ENCODE measurements at places on chromosomes 11 and 22.

- no peak for DNase-seq
These were observed 17.4 kb downstream of the RASD2 start for GRCh38 chr22:35558031-35558430.

DNA sequence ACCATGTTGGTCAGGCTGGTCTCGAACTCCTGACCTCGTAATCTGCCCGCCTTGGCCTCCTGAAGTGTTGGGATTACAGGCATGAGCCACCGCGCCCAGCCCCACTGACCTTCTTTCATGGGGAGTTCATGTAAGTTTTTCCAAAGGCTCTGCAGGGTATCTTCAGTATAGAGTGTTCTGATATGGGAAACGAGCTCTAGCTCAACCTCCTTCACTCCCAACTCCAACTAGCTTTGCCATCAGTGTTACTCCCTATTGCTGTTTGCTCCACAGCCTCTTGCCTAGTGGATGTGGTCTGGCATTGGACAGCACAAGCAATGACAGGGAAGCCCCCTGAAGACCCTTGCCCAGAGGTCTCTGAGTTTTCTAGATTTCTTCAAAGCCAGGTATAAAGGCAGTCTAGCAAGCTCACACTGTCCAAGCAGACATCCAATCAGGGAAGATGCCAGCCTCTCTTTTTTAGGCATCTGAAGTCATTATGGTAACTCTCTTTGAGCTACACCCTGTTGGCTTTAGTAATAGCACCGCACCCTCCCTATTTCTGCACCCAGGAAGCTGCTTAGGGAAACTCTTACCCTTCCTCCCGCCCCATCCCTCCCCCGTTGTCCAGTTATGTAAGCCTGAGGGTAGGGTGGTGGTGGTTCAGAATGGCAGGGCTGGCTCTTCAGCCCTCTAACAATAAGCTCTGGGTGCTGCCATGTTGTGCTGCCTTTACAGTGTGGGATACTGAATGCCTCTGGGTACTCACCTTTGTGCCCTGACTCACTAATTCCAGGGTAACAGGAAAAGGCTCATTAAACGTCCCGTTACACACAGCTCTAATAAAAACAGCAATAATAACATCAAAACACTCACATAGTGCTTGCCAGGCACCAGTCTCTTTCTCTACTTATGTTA lies 41.4 kb upstream of the CLDN5 start:
- DNase-seq: no peak

- DNase-seq: no peak
These were observed 39.1 kb upstream of the SPTBN2 start for GRCh38 chr11:66768088-66768521.

DNA sequence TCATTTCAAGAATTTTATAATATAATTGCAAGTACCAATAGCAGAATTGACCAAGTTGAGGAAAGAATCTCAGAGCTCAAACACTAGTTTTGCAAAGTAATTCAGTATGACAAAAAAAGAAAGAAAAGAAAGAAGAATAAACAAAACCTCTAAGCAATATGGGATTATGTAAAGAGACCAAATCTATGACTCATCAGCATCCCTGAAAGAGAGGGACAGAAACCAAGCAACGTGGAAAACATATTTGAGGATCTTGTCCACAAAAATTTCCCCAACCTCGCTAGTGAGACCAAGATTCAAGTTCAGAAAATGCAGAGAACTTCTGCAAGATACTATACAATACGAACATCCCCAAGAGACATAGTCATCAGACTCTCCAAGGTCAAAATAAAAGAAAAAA lies 203.7 kb upstream of the DDI1 start:
- no peak for DNase-seq

GRCh38 chr22:37933711-37934376 lies 19.6 kb downstream of the C22orf23 start:
- peak; percentile 90 for DNase-seq

DNA sequence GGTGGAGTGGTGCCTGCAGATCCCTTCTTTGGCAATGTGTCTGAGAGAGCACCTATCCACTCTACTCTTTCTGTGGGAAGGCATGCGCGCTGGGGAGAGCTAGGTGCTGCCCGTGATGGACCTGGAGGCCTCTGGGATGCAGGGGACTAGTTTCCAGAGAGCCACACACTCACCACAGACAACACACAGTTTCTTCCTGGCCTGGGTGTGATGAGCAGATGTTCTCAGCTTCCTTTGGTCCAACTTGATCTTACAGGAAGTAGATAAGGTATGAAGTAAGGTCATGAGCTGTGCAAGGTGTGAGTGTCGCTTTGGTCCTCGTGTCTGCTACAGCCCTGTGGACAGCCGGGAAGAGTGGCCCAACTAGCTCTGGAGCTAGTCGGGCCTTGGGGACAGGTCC lies 27.3 kb upstream of the SUSD2 start:
- DNase-seq: no peak

GRCh38 chr11:40602866-40603552 lies 856.4 kb downstream of the LRRC4C start:
- DNase-seq: no peak

DNA sequence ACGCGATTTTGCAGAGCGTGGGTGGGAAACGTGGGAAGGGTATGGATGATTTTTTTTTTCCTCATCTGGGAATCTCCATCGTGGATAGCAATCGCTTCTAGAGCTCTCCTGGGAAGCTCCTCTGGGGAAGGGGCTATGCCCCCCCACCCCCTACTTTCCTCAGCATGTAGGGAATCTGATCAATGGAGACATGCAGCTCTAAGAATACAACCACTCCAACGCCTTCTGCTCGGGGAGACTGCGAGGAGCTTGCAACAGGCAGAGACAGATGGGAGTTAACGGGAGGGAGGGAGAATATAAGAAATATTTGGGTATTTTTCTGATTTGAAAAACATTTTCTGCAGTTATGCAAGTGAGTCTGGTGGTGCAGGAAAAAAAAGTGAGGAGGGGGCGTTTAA lies 104.6 kb upstream of the HSD17B12 start:
- DNase-seq: no peak

DNA sequence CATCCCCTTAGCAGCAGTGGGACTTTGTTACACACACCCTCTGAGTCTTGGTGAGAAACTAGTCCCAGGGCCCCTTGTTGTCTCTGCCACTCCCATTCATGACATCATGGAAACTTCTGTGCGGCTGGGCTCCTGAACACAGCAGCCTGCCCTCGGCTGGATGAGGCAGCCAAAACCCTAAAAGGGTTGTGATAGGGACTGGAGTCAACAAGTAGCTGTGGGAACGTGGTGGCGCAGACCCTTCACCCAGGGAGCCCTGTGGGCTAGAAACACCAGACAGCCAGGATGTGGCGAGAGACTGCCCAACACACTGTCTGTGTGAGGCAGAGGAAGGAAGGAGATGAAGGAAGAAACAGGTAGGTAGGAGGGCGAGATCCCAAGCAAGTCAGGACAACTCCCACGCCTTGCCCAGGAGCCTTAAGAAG lies 3.9 kb downstream of the CD3D start:
- DNase-seq: no peak

DNA sequence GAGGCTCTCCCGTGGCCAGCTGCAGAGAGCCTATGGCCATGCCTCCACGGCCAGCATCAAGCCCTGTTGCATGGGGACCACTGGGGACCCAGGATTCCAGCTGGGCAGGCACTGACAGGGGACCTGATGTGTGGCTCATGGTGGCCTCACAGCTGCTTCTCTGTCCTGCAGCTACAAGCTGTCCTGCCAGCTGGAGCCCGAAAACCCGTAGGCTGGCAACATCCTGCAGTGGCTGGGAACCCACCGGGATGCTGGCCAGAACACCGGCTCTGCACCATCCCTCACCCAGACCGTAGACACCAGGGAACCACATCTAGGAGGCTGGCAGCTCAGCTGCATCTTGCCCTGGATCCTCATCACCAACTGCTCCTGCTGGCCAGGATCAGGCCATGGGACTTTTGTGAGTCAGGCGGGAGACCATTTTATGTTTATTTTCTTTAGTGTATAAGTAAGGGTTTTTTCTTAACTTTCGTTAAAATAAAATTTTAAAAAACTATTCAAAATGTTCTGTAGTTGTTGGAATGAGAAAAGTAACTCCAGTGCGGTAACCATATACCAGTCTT lies 7.9 kb downstream of the RGL4 start:
- DNase-seq: no peak

GRCh38 chr22:39434721-39435120 lies 22.1 kb upstream of the MGAT3 start:
- no peak for DNase-seq

DNA sequence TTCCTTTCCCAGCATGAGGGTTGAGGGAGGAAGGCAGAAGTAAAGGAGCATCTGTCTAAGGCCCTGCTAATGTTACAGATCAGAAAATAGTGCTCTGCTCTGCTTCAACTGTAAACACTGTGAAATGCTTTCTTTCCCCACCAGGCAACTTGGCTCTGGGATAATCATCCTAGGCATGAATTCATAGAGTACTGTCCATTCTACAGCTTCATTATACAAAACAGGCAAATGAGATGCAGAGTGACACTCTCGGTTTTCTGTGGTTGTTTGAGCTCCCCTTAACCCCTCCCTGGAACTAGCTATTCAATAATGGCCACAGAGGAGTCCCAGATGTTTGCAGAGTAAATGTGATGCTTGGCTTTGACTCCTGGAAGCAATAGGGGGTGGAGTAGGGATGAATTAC lies 184.3 kb upstream of the CTSC start:
- DNase-seq: no peak

- DNase-seq: no peak
These were observed 338.6 kb downstream of the INSC start for GRCh38 chr11:15453211-15453765.

DNA sequence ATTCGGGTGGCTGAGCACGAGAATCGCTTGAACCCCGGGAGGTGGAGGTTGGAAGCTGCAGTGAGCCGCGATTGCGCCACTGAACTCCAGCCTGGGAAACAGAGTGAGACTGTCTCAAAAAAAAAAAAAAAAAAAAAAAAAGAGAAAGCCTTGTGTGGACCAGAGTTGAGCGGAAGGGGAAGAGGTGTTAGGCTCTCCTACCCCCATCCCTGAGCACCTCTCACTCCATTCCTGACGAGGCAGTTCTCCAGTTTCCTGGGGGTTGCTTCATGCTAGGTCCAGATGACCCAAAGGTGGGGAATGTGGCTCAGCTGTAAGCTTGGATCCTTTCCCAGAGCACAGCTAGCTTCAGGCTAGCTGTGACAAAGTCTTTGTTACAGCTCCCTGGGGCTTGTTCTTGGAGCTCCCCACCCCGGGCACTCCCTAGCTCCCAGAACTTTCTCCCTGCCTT lies 8.8 kb upstream of the DNAL4 start:
- DNase-seq: no peak

DNA sequence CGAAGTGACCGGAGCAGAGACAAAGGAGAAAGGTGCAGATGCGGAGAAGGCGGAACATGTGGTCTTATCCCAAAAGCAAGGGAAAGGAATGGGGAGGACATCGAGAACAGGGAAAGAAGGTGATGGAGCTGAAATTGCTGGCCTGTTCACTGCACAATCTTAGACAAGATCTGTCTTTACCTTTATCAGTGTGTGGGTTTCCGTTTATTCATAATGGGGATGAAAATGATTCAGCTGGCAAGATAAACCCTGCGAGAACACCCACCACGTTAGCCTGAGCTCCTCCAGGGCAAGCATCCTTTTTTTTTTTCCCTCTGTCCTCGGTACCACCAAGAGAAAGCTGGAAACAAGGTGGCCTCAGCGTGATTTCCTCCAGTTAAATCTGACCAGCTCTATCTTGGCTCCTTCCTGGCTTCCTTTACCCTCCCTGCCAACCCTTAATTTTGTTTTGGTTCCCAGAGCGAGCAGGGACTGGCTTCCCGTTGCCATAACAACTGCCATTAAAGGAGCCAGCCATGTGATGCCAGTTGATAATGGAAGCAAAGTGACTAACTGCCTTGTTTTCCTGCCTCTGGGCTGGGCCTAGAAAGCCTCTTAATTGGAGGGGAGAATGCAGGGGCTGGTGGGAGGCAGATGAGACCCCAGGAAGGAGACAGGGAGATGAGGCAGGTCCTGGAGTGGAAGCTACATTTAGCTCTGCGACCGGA lies 4.2 kb downstream of the SGSM1 start:
- no peak for DNase-seq

DNA sequence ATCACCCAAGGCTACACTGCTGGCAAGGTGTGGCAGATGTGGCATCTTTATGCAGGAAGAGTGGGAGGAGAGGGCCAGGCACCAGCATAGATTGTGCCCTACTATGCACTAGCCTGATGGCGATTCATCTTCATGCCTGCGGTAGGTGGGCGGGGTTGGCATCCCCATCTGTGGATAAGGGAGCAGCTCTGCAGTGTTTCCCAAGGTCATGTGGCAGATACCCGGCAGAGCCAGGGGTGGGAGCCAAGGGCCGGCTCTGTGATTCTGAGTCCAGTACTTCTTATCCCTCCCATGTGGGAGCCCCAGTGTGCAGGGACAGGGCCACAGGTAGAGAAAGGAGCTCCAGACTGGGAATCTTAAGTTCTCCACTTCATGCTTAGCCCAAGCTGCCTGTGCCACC lies 20.0 kb downstream of the CD82 start:
- no peak for DNase-seq

- DNase-seq: peak; percentile 12
These were observed 9.6 kb downstream of the SMTNL1 start for GRCh38 chr11:57546869-57547475.

- no peak for DNase-seq
These were observed 413.6 kb downstream of the TBC1D22A start for GRCh38 chr22:47176026-47176389.

DNA sequence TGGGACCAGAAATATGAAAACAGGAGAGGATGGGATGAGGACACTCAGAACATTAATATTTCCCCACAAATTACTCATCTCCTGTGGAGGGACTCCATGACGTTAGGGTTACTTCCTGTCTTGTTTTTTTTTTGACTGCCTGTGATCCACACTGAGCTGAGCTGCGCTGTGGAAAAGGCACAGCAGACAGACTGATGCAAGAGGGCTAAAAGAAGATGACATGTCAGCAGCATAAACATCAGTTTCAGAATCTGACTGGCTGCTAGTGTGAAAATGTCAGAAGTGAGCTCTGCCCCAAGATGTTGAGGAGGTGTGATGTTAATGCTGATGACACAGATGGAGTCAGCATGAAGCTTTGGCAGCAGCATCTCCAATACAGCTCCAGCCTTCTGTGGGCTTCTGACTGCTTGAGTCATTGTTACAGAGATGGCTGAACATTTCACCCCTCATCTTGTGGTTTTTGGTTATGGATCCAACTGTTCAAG lies 286.8 kb downstream of the BLID start:
- no peak for DNase-seq

DNA sequence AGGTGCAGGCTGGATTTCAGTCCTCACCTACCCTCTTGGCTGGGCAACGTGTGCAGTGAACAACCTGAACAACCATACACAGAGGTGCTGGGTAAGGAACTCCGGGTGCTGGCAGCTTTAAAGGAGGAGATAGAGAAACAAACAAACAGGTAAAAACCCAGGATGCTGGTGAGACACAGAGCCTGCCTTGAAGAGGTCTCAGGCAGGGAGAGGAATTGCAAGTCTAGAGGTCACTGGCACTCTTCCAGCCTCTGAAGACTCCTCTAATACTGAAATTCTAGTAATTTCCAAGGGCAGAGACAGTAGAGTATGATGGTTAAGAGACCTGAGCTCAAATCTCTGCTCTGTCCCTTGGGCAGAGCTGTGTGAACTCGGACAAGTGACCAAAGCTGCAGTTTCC lies 192.5 kb downstream of the CEP164 start:
- no peak for DNase-seq

All from nephron progenitor cell (in vitro differentiated cells).